ENCODE measurements at places on chromosomes 4 and X. TPM values are rescaled to one million over a fixed set of nuclear protein-coding genes. Genes with fewer than 3 reads are reported as not detected.

The PCDH11X gene
- total RNA-seq: not detected

The PKD2 gene
- 20.8 TPM for total RNA-seq

The MAGEA8 gene
- not detected for total RNA-seq

The TLR1 gene
- 1.6 TPM for total RNA-seq

The GAB3 gene
- 1.8 TPM for total RNA-seq

The CT47B1 gene
- not detected for total RNA-seq

The PPA2 gene
- total RNA-seq: 69.0 TPM

The GDI1 gene
- 131 TPM for total RNA-seq

The SPANXA1 gene
- not detected for total RNA-seq

The ODAM gene
- not detected for total RNA-seq

The ABCG2 gene
- under 0.01 TPM for total RNA-seq

The PNMA6F gene
- total RNA-seq: not detected

The SPINK2 gene
- total RNA-seq: not detected

The UGT2B28 gene
- not detected for total RNA-seq

The FRMD7 gene
- not detected for total RNA-seq

The TNIP3 gene
- 0.81 TPM for total RNA-seq

The MCF2 gene
- total RNA-seq: not detected

The F9 gene
- total RNA-seq: not detected

The PRR27 gene
- total RNA-seq: not detected

The ADH1A gene
- total RNA-seq: not detected

The BMPR1B gene
- 0.32 TPM for total RNA-seq

The EMCN gene
- total RNA-seq: 6.7 TPM

The HSD17B13 gene
- total RNA-seq: not detected

The ETDA gene
- not detected for total RNA-seq

The SMIM43 gene
- 2.1 TPM for total RNA-seq

The SPANXC gene
- total RNA-seq: not detected

The ITIH6 gene
- not detected for total RNA-seq

The GPRIN3 gene
- total RNA-seq: 0.18 TPM

The XAGE2 gene
- total RNA-seq: not detected

The CFAP99 gene
- not detected for total RNA-seq

The BST1 gene
- 30.3 TPM for total RNA-seq

The XG gene
- 1.8 TPM for total RNA-seq

The AWAT2 gene
- total RNA-seq: not detected
